ENCODE measurements at places on chromosomes 11 and 22.

DNA sequence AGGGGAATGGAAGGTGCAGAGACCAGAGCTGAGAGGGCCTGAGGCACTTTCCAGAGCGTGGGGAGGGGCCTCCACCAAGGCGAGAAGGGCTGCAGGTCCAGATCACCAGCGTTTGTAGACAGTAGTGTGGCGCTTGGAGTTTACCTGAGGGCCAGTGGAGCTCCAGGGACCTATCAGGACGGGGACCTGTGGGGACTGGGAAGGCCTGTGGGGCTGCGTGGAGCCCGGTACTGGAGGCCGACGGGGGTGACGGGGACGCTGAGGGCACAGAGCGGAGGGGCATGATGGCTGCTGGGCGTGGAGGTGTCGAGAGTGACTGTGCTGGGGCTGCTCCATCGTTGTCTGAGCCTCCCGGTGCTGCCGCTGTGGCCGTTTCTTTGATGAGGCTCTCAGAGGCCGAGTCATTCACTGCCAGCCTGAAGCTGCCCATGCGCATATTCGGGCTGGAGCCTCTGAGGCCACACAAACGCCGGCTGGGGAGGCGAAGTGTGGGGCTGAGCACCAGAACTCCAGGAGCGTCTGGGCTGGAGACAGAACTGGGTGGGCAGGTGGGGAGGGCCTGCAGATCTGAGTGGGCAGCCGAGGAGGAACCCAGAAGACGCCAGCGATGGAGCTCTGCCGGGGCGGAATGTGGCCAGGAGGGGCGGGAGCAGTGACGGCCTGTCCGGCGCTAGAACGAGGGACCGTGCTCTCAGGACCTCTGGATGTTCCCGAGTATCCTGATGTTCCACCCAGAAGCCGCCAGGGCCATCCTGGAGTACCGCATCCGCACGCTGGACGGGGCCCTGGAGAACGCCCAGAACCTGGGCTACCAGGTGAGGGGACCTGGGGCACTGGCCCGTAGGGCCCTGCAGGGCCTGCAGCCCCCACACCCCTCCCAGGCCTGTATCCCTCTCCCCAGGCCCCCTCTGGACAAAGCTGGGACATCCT is 2.6 kb downstream of the PGGHG start:
- no peak for DNase-seq

DNA sequence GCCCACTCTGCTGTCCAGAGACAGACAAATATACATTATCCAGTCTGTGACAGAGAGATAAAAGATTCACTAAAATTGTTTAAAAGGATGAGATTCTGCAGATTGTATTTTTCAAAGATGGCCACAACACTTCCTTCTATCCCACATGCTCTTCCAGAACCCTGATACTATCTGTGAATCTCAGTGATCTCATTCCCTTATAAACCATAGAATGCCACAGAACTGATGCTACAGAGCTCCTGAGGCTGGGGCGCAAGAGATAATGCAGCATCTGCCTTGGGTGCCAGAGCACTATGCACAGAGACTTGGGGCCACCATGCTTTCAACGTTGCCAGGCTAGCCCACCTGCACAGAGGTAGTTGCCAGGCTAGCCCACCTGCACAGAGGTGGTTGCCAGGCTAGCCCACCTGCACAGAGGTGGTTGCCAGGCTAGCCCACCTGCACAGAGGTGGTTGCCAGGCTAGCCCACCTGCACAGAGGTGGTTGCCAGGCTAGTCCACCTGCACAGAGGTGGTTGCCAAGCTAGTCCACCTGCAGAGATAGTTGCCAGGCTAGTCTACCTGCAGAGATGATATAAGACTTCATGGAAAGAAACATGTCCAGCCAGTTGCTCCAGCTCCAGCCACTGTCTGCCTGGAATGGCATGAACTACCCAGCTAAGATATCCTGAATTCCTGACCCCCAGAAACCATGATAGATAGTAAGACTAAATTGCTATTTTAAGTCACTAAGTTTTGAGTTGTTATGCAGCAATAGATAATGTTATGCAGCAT is 17.6 kb upstream of the SEPTIN5 start:
- no peak for DNase-seq

GRCh38 chr11:77047007-77047927 is 13.1 kb downstream of the B3GNT6 start:
- DNase-seq: peak; percentile 93

GRCh38 chr22:24424001-24424900 is 3.1 kb upstream of the ADORA2A start:
- no peak for DNase-seq

- no peak for DNase-seq
Observed at GRCh38 chr22:48574776-48575617, 1252.7 kb downstream of the BRD1 start.

GRCh38 chr22:27137871-27138337 is 480.5 kb downstream of the MIAT start:
- no peak for DNase-seq

- DNase-seq: no peak
Observed at GRCh38 chr22:39087881-39088684, 9.0 kb upstream of the APOBEC3H start.

DNA sequence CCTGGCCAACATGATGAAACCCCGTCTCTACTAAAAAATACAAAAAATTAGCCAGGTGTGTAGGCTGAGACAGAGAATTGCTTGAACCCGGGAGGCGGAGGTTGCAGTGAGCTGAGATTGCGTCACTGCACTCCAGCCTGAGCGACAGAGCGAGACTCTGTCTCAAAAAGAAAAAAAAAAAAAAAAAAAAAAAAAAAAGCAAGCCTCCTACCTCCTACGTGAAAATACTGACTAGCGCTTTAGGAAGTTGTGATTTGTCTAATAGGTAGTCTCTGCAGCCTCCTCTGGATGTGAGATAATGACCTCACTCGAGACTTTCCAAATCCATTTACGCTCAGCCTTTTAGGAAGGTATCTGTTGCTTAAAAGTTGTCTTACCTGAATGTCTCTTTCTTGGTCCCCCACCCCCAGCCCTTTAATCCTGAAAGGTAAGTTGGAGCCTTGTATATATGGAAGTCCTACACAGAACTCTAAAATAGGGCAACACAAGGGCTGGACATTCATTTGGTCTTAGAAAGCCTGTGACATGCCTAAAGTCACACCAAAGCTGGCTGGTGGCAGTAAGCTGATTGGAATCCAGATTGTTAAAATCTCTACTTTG is 5.5 kb downstream of the SEPTIN3 start:
- DNase-seq: no peak

- DNase-seq: no peak
Observed at GRCh38 chr11:97732011-97732632, 1288.6 kb upstream of the CNTN5 start.

- peak; percentile 39 for DNase-seq
Observed at GRCh38 chr22:24834845-24835570, 29.0 kb downstream of the SGSM1 start.

GRCh38 chr11:94107363-94107762 is 21.3 kb upstream of the PANX1 start:
- DNase-seq: peak; percentile 42

DNA sequence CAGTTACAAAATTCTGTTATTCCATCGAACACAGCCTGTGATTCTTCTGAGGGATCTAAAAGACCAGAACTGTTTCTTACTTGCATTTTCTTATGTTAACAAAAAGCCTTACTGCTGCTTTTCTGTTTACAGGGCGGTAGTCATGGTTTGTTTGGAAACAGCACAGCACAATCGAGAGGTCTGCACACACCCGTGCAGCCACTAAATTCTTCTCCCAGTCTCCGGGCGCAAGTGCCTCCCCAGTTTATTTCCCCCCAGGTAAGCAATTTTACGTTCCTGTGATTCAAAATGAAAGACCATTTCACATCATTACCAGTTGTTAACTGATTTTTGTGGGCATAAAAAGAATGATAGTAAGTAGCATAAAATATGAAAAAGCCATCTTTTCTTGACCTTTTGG is 60.8 kb upstream of the ADSL start:
- DNase-seq: no peak

DNA sequence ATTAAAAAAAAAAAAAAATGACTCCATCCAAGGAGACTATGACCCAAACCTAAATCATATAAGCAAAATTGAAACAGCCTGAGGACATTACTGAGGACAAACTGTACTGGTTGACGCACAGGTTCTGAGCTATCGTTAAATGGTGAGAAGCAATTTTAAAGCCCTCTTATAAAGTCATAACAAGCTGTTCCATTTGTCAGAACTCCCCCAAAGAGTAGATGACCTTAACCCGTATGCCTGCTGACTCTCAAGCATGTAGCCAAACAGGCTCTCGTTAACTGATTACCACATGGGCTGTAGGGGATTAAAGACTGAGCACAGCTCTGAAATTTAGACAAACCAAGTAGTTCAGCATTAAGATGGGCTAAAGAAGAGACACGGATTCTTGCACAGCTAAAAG is 2.2 kb downstream of the CRYAB start:
- DNase-seq: no peak

DNA sequence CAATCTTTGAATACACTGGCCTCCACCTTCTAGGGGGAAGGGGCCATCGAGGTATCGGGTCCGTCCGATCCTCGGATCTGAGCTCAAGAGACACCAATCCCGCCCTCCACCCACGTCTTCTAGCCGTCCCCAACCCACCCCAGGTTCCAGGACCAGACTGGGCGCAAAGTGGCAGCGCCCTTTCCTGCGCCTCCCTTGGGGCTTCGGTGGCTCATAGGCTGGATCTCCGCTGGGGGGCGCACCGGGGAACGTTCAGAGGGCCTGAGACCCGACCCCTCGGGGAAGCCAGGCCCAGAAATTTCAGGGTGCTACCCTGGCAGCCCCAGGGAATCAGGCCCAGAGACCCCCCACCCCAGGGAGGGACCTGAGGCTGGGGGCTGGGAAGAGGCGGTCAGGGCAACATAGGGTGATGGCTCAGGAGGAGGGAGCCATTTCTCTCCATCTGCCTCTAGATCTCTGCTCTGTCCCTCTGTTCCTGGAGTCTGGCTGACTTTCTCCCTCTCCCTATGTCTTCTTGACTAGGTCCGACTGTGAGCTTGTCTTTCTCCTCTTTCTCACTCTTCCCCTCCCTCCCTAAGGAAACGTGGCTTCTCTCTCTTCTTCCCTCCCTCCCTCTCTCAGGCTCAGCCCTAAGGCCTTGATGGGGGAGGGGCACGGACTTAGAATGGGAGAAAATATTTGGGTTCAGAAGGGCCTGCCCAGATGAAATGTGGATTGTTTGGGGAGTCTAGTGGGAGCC is 1.1 kb downstream of the CREB3L1 start:
- DNase-seq: no peak

DNA sequence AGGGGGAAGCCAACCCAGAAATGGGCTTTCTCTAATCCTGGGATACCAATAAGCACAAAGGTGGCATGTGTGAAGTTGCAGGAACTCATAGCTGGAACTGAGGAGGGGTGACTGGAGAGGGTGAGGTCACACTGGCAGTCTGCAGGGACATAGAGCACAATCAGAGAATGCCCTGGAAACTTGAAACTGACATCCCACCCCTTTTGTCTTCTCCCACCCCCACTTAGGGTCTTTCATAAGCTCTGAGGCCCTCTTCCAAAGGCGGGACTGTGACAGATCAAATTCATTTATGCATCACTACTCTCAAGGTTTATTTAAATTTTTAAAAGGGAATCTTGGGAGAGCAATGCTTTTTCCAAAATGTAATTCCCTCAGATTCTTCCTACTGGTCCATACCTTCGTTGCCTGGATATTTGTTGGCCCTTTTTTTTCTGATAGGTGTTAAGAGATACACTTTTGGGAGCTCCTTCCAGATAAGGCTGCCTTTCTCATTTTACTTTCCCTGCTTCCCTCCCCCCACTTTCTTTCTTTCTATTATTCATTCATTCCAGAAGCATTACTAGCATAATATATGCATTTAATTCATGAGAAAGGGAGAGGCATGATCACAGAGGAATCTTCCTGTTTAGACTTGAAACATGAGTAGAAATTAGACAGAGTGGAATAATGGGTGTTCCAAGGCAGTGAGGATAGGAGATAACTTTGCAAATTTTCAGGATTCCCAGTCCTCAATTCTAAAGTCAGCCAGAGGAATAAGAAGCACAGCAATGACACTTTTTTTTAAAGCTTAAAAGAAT is 14.8 kb downstream of the OR51E2 start:
- no peak for DNase-seq

DNA sequence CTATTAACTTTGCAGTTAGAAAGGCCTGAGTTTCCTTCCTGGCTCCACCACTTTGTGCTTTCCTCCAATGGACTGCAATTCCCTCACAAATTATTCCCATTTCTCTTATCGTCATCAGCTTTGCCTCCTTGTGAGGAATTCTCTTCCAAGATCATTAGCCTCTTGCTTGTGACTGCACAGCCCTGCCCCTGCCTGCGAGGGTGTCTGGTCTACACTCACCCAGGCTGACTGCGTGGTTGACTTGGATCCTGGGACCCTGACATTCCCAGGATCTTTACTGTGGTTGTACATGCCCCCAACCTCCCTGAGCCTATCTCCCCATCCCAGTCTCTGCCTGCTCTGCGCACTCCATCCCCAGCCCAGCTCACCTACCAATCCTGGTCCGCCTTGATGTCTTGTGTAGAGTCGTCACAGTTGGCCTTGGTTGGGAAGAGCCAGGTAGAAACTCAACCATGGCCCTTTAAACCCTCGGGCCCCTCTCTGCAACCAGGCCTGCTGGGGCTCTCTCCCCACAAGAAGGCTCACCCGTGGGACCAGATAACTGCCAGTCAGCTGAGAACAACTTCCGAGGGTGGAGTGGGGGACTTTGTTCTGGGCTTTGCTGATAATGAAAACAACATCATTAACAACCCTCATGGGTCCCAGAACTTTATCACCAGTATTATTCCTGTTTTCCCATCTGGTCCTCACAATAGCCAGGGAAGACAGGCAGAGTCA is at the start of gene OR2AT4:
Gene OR2AT4, minus strand, starts transcription at position 421 of the 717 bp plus-strand sequence.
- no peak for DNase-seq

GRCh38 chr11:47850337-47850736 is 2.2 kb upstream of the NUP160 start:
- DNase-seq: no peak

GRCh38 chr22:47002692-47003091 is 240.2 kb downstream of the TBC1D22A start:
- DNase-seq: no peak

DNA sequence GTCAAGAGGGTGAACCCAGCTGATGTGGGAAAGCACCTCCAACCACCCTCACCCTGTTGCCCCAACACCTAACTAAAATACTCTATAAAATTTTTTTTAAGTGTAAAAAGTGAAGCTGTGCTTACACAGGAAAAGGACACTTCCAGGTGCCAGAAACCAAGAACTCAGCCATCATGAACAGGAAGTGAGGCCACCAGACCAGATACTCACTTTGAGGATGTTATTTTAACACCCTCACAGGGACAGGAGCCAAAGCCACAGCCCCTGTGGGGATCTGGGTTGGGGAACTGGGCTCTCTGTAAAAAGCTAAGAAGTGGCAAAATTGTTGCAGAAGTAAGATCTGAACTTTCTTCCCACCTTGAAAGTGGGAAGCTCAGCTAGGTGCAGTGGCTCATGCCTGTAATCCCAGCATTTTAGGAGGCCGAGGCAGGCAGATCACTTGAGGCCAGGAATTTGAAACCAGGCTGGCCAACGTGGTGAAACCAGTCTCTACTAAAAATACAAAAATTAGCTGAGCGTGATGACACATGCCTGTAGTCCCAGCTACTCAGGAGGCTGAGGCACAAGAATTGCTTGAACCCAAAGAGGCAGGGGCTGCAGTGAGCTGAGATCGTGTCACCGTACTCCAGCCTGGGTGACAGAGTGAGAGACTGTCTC is 3.8 kb downstream of the RSPH14 start:
- DNase-seq: no peak

All from MCF 10A (cell line).